ENCODE measurements at places on chromosomes 16 and 17.

DNA sequence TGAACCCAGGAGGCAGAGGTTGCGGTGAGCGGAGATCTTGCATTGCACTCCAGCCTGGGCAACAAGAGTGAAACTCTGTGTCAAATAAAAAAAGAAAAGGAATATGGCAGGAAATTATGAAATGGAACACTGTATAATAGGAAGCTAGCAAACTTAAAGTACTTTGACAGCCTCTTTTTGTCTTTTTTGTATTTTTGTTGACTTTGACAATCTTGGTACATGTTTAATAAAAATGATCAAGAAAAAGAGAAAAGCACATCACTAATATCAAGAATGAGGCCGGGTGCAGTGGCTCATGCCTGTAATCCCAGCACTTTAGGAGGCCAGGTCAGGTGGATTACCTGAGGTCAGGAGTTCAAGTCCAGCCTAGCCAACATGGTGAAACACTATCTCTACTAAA, 5.5 kb downstream of the ATF7IP2 start:
- no peak for DNase-seq

- no peak for DNase-seq
These were observed 92.8 kb downstream of the CHD9 start for GRCh38 chr16:53147500-53148065.

GRCh38 chr17:9790889-9791876, at the start of gene DHRS7C:
Gene DHRS7C (minus strand): TSS chr17:9791592. CDS start chr17:9791284, 308 bp downstream.
- no peak for DNase-seq

DNA sequence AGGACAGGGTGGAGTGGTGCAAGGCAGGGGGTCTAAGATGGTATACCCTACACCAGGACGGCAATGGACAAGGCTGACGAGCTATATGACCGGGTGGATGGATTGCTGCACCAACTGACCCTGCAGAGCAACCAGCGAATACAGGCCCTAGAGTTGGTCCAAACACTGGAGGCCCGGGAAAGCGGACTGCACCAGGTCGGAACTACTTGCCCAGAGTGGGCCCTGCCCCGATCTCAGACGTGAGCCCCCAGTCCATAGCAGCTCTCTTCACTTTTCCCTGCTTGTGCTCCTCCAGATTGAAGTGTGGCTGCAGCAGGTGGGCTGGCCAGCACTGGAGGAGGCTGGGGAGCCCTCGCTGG, 3.1 kb downstream of the PLEKHG4 start:
- no peak for DNase-seq

GRCh38 chr17:13931800-13932460, 137.4 kb upstream of the COX10 start:
- DNase-seq = no peak

DNA sequence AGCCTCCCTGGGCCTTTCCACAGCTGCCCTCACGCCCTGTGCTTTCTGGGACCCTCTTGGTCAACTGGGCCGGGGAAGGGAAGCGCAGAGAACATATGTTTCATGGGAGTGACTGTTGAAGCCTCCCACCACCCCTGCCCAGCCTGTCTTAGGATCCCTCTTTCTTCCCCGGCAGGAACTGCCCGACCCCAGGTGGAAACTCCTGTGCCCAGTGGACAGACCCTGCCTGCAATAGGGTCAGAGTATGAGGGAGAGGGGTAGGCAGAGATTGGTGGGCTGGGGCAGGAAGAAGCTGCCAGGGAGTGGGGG, 10.5 kb downstream of the HEXIM2 start:
- DNase-seq = no peak

DNA sequence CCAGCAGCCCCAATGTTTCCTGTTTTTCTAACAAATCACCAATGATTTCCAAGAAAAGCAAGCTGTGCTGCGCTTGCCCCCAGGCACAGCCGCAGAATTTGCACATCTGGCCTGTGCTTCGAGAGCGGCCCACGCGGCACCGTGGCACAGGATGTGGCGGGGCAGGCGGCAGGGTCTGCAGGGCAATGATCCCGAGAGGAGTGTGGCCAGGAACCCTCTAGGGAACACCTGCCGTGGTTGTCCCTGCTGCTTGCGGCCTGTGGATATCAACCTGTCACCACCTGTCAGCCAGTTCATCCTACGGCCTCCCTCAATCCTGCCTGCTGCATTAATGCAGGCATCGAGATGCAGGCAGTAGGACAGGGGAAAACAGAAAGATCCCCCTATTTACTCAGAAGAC, 24.0 kb downstream of the PIK3R5 start:
- no peak for DNase-seq

- no peak for DNase-seq
These were observed 70.6 kb upstream of the KSR1 start for GRCh38 chr17:27385626-27386025.

- DNase-seq = no peak
These were observed 13.5 kb downstream of the ANKRD11 start for GRCh38 chr16:89476811-89477261.

GRCh38 chr17:56592487-56593085, 913 bp upstream of the NOG start:
- no peak for DNase-seq

GRCh38 chr17:28977659-28978355, 26.5 kb upstream of the PHF12 start:
- no peak for DNase-seq

- no peak for DNase-seq
These were observed 3.0 kb upstream of the TAC4 start for GRCh38 chr17:49850772-49851386.

- DNase-seq = no peak
These were observed 79.8 kb downstream of the TBC1D16 start for GRCh38 chr17:79955691-79956440.

DNA sequence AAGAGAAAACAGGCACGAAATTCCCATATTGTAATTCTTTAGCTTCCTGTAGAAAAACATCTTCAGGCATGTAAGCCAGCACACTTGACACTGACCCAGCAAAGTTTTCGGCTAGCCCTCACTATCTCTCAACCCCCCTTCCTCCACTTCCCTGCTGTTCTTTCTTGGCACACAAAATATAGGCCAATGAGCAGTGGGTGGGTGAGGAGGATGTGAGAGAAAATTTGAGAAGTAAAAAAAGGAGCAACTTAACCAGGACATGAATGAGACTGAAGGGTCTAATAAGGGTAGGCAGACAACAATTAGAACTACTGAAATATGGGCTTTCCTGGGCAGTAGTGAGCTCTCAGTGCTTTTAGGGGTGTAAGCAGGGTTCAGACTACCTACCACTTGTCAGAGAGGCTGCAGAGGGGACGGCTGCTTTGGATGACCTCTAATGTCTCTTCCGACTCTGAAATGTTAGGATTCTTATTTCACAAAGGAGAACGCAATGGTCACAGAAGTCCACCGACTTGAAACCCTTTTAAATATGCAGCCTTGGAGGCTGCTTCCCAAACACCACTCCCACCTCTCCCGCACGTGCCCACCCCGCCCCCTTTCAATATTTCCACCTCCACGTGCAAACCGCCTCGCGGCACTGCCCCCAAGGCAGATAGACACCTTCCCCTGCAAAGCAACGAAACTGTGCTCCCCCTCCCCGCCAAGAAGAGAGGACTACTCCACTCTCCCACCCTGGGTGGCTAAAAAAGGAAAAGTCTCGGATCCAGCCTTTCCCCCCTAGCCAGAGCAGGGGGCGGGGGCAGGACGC, 889 bp downstream of the MBTD1 start:
- no peak for DNase-seq
